ENCODE measurements at places on chromosomes 16 and 17.
A peak's percentile ranks its signal among the peaks of the same experiment; 100 is the strongest.

- no peak for DNase-seq
Measured at GRCh38 chr17:33779234-33779591, 475.9 kb upstream of the CCL2 start.

DNA sequence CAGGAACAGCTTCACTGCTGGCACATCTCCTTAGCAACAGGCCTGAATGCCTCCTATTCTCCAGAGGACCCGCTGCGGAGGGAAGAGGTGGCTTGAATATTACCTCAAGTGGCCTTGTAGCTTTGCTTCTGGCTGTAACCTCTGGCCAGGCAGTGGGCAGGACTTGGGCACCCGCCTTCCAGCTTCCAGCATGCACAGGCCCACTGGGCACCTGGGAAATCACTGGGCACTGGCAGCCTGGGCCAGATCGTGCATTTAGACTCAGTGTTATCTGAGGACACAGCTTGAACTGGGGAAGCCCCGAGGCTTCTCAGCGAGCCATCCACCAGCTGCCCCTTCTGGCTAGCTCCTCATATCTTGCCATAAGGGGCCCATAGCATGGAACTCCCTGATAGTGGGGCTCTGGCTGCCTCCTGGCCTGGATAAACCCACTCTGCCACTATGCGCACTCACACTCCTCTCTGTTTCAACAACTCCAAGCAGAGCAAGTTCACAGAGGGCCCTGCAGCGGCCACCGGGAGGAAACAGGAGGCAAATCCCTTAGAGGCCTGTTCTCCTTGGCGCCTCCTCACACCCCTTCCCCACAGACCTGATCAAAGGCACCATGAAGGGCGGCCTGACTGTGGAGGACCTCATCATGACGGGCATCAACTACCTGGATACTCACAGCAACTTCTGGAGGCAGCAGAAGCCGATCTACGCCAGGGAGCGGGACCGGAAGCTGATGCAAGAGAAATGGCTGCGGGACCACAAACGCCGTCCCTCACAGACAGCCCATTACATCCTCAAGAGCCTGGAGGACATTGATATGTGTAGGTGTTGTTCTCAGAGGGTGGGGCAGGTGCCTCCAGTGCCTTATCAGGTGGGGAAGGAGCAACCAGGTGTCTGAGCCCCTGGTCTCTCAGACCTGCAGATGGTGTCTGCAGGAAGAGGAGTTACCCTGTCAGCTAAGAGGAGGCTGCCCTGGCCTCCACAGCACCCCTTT is 7.8 kb downstream of the ODAD4 start:
- no peak for DNase-seq

DNA sequence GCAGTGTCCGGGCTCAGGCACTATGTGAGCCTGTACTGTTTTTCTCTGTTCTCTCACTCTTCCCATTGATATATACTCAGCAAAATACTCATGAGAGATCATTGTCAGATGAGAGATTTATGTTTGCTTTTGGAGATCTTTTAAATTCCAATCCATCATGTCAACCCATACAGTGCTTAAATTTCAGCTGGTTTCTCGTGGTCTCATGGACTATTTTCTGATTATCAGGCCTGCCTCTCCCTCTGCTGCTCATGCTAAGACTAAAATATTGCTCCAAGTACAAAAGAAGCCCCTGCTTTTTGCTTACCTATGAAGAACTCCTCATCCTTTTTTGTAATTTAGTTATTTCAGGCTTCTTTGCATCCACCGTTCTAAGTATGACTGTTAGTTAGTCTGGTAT is 547.2 kb downstream of the KCNJ2 start:
- DNase-seq = no peak

GRCh38 chr17:60230358-60230757 is 80.6 kb downstream of the CA4 start:
- DNase-seq = no peak

DNA sequence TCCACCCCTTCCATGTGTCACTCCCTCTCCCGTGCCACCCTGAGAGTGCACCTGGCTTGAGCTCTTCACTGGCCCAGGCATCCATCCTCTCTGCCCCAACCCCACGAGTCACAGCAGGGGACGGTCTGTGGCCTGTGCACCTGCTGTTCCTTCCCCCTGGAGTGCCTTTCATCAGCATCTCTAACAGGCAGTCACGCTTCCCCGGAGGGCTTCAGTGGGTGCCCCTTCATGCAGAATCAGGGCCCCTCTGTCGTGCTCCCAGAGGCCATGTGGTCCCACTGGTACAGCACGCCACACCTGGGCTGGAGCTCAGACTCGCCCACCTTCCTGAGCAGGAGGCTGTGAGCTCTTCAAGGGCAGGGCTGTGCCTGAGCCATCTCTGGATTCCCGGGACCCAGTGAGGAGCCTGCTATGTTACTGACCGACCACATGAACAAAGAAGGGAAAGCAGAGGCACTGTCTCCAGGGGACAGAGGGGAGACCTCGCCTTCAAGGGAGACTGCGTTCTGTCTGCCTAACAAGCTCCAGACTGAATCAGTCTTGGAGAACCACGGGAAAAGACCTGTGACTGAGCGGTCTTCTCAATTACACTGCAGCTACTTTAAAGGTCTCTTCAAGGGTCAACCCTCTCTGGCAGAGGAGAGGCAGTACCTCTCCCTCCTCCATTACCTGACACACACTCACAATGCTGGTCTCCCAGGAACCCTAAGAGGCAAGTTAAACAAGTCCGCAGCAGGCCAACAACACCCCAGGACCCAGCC is 78.8 kb upstream of the DOC2B start:
- DNase-seq = no peak

DNA sequence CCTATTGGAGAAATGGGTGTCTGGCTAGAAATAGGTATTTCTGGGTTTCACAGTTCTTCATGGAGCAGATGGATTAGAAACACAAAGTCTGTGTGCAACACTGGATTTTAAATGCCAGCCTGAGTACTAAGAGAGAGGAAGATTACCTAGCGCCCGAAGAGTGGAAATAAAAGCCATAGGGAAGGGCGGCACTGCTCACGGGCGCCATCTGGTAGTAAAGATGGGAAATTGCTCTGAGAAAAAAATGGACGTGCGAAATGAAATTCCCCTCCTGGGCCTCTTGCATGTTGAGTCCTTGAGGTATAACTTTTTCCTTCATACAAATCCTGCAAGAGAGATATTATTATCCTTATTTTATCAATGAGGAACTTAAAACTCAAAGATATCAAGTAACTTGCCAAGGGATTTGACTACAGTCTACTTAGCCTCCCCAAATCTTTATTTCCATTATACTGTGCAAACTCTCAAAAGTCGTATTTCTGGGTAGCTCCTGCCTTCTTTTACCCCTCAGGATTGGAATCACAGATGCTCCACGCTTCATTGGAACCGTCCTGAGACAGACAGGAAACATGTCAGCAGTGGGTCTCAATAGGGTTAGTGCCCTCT is 72.8 kb downstream of the MMD start:
- no peak for DNase-seq

- no peak for DNase-seq
Measured at GRCh38 chr17:7707446-7707845, 2.4 kb downstream of the EFNB3 start.

DNA sequence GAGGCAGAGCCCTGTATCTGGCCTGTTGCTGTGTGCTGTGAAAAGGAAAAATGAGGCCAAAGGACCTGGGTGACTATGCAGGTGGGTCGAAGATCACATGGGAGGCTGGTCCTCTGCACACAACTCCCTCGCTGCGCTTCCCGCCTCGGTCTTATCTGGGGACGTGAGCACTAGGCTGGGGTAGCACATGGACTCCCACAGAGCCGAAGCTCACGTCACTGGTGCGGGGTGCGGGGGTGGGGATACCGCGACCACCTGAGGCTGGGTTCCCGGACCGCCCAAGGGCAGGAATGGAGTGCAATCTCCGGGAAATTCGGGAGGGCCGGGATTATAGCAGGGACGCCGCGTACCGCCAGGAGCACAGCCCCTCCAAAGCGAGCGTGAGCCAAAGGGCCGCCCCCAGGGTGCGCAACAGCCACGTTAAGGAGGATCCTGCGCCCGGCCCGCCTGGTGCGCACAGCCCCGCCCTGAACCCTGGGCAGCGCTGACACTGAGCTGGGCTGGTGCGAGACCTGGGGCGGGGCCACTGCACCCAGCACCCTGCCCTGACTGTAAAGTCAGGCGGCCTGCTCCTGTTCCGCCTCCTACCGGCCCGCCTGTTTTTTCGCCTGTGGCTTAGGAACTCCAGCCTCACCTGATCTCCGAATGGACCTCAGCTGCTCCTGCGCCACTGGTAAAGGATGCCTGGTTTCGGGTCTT is 4.8 kb downstream of the MT1A start:
- DNase-seq = peak; percentile 24

DNA sequence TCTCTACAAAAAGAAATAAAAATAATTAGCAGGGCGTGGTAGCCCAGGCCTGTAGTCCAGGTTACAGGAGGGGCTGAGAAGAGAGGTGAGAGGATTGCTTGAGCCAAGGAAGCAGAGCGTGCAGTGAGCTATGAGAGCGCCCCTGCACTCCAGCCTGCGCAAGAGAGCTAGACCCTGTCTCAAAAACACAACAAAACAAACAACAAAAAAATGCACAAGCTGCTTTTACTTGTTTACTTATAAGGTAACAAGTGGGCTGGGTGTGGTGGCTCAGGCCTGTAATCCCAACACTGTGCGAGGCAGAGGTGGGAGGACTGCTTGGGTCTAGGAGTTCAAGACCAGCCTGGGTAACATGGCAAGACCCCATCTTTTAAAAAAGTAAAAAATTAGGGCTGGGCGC is 1.7 kb downstream of the CYTH1 start:
- no peak for DNase-seq

DNA sequence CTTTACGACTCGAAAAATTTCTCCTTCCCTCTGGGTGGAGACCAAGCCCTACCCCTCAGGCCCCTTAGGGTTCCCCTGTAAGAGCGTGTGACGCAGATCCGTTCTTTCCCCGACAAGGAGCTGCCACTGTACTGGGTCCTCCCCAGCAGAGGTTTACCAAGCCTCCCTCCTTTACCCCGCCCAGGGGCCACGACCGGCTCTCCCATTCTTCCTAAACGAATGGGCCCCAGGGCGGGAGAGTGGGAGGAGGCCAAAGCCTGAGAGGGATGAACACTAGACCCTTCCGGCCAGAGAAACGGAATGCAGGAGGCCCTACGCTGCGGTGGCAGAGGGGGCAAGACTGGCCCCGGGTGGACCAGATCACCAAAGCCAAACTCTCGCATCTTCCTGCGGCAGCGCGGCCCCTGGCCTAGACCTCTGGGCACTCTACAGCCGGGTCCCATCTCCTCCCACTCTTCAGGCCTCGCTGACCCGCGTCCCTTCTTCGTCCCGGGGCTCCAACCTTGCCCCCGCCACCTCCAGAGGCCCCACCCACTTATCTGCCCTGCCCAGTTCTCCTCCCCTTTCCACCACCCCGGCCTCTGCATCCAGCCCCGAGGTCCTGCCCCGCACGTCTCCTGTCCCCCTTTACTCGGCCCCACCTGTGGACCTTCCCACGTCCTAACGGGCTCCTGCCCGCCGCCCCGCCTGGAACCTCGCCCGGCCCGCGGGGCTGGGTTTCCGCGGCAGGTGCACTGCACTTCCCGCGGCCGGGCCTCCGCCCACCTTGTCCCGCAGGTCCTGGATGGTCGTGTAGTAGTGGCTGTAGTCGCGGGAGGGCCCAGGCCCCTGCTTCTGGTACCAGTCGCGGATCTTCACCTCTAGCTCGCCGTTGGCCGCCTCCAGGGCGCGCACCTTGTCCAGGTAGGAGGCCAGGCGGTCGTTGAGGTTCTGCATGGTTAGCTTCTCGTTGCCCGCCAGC is 765 bp downstream of the KRT19 start:
- no peak for DNase-seq

DNA sequence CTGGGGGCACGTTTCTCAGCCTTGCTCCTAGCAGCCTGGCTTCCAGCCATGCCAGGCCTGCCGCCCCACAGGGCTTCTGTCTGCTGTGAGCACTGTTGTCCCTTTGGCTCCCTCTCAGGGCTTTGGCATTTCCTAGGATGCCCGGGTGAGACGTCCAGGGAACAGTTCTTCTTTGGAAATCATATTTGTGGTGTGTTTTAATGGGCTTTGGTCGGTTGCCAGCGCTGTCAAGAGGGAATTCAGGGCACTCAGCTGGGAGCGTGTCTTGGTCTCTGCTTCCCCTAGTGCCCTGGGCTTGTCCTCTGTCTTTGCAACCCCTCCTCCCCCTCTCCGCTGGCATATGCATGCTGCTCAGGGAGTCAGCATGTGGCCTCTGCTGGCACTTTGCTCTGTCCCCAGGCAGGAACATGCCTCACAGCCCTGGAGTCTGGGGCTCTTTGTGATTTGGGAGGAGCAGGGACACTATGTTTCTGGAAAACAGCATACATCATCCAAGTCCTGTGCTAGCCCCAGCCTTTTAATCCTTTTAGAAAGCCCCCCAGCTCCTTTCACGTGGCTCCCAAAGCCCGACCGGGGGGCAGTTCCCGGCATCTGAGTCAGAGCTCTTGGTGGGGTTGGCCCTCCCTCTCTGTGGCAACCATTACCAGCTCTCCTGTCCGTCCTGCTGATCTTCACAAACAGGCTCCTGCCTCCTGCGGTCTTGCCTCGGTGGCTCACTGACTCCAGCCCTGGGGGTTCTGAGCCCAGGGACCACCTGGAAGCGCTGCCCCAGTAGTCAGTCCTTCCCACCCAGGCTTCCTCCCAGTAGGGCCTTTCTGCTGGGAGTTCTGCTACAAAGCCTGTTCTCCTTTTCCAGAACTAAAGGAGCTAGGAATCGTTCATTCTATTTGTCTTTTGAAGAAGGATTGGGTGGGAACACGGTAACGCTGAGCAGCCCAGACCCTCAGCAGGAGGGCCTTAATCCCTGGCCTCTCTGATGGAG is 26.7 kb downstream of the SAP30BP start:
- no peak for DNase-seq

DNA sequence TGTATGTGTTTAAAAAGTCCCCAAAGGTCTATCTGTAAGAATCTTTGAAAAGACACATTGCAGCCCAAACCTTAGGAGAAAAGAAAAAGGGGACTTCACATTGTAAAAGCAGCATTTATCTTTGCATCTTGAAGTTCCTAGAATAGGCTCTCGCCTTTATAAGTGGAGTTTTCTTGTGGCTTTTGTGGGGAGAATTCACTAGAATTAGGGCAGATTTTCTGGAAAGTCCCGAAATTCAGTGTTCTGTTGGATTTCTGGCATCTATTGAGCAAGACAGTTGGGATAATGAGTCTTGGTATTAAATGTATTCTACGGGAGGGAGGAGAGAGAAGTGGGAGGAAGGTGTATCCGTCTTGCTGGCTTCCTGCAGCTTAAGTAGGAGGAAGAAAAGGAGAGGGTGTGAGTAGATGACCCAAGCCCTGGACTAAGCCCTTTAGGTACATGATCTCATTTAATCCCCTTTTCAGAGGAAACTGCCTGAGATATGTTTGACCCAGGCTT is 62.6 kb downstream of the PRKCA start:
- no peak for DNase-seq

- DNase-seq = peak; percentile 33
Measured at GRCh38 chr17:79045842-79046196, 21.9 kb downstream of the C1QTNF1 start.

GRCh38 chr17:28524476-28525424 is 18.6 kb downstream of the FOXN1 start:
- DNase-seq = no peak

All from activated CD4-positive, CD25-positive, alpha-beta regulatory T cell treated with anti-CD3 and anti-CD28 coated beads, Interleukin-2, amount 50 U/mL, for 16 hours (primary cell).